ENCODE measurements at places on chromosomes 4 and X.

DNA sequence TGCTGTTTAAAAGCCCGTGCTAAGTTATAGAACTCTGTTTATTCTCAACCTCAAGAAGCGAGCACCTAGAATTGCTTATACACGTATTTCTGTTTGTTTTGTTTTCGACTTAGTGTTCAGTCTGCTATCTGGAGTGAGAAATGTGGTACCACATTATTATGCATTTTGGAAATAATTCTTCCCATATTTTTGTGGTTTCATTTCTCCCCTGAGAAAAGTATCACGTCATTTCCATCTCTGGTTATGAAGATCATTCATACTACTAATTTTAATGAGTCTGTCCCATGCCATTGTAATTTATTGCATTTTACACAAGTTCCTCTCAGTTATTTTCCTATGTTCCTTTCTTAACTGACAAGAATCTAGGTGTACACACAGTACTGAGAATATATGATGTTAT, 186.0 kb downstream of the DCHS2 start:
- no peak for DNase-seq

- DNase-seq = no peak
Observed at GRCh38 chrX:45505214-45505613, 304.5 kb upstream of the DIPK2B start.

DNA sequence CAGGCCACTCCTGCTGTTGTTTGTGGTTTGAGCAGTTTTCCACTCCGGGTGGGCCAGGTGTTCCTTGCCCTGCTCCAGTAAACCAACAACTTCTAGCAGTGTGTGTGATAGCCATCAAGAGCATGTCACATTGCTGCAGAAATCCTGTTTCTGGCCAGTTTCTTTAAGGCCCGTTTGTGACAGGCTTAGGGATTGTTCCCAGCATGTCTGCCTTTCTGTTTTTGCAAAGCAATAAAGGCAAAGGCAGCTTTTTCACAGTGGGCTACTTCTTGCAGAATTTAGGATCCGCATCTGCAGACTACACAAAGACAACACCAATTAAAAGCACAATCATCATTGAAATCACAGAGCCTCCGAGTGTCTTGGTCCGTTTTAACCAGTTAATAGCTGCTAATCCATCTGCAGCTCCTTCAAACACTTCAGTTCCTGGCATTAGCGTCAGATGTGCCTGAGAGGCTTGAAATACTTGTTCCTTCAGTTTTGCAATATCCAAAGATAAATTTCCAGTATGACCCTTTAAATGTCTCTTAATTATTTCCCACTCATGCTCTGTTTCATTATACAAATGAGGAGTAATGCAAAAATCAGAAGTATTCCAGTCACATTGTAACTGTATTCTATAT, 65.1 kb downstream of the ADAM29 start:
- no peak for DNase-seq

- DNase-seq = no peak
Observed at GRCh38 chr4:89197920-89198319, 86.6 kb downstream of the TIGD2 start.

GRCh38 chr4:181350615-181351415, 892.4 kb upstream of the TENM3 start:
- no peak for DNase-seq

- DNase-seq = peak; percentile 96
Observed at GRCh38 chr4:156946516-156947424, 24.8 kb downstream of the PDGFC start.

GRCh38 chr4:83171436-83172039, 57.0 kb upstream of the PLAC8 start:
- peak; percentile 81 for DNase-seq

- DNase-seq = peak; percentile 48
Observed at GRCh38 chr4:87058356-87059073, 123.7 kb downstream of the AFF1 start.

- DNase-seq = no peak
Observed at GRCh38 chr4:139933541-139933940, 220.4 kb downstream of the MAML3 start.

DNA sequence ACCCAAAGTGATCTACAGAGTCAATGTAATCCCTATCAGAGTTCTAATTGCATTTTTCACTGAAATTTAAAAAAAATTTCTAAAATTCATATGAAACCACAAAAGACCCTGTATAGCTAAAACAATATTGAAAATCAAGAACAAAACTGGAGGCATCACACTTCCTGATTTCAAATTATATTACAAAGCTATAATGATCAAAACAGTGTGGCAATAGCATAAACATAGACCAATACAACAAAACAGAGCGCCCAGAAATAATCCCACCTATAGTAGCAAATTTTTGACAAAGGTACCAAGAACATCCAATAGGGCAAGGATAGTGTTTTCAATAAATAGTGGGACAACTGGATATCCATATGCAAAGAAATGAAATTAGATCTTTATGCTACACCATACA, 59.4 kb upstream of the PRKG2 start:
- DNase-seq = no peak

GRCh38 chr4:53490965-53491622, 100.2 kb downstream of the LNX1 start:
- peak; percentile 58 for DNase-seq
